ENCODE measurements at places on chromosomes 5 and 9.

DNA sequence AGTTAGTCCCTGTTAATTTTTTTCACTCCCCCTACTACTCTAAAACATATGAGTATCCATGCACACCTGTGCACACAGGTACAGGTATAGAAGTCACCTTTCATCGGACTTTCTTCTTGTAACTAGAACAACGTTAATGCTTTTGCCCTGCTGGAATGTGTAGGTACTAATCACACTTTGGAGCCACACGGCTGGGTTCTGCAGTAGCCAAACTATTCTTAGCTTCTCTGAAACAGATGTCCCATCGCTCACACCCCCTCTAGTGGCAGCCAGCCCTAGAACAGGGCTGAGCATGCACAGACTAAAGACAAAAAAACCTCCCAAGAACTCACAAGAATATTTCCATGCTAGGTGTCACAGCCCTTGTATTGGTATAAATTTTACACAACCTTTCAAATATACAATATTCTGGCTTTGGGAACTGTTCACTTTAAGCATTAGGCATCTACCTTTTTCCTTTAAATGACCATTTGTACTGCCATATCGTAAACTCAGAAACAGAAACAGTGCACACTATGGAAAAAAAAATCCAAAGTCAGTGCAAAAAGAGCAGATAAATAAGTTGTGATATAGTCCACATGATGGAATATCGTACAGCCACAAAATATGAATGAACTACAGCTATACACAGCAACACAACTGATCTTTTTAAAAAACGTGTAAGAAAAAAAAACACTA, 64.0 kb downstream of the RETREG1 start:
- DNase-seq = peak; percentile 60
- no peak overlapping the region for H3K27ac ChIP-seq
- H3K27me3 ChIP-seq = no peaks in the 10 kb centered on the region
- no peaks in the 10 kb centered on the region for H3K36me3 ChIP-seq
- no peaks in the 10 kb centered on the region for H3K4me1 ChIP-seq

DNA sequence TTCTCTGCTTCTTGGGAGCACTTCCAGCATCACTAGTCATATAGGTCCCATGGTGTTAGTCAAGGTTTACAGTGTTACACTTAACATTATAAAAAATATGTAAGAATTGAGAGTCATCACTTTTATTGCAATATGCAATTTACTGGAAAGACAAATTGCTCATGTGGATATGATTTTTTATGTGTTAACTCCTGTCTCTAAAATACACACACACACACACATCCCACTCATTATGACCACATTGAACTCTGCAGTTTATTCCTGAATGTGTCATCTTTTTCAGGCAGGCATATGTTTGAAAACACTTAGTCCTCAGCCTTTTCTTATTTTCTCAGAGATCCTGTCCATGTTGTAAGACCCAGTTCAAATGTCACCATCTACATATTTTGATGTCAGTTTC, 148.5 kb upstream of the MRPS30 start:
- H3K36me3 ChIP-seq = no peaks in the 10 kb centered on the region
- DNase-seq = no peak
- H3K4me1 ChIP-seq = no peaks in the 10 kb centered on the region
- H3K27me3 ChIP-seq = no peaks in the 10 kb centered on the region

- no peak for DNase-seq
- H3K36me3 ChIP-seq = no peaks in the 10 kb centered on the region
- H3K4me3 ChIP-seq = no peak overlapping the region
- no peaks in the 10 kb centered on the region for H3K27me3 ChIP-seq
- H3K4me1 ChIP-seq = no peaks in the 10 kb centered on the region
These were observed 20.2 kb downstream of the HOMER1 start for GRCh38 chr5:79493596-79494345.

GRCh38 chr9:92798358-92798757, 33.7 kb upstream of the BICD2 start:
- no peak overlapping the region for H3K27ac ChIP-seq
- peaks cover 7% of the 10 kb centered on the region for H3K27me3 ChIP-seq
- no peaks in the 10 kb centered on the region for H3K36me3 ChIP-seq
- no peak for DNase-seq
- H3K4me3 ChIP-seq = no peak overlapping the region

- no peaks in the 10 kb centered on the region for H3K27me3 ChIP-seq
- no peaks in the 10 kb centered on the region for H3K4me1 ChIP-seq
- H3K27ac ChIP-seq = no peak overlapping the region
- no peak for DNase-seq
- no peak overlapping the region for H3K4me3 ChIP-seq
- no peaks in the 10 kb centered on the region for H3K36me3 ChIP-seq
These were observed 93.2 kb upstream of the SPOCK1 start for GRCh38 chr5:137592317-137592716.

GRCh38 chr5:39340506-39340905, 23.8 kb downstream of the C9 start:
- no peak for DNase-seq
- peaks cover 5% of the 10 kb centered on the region for H3K4me1 ChIP-seq
- no peak overlapping the region for H3K4me3 ChIP-seq
- H3K36me3 ChIP-seq = no peaks in the 10 kb centered on the region
- no peaks in the 10 kb centered on the region for H3K27me3 ChIP-seq

DNA sequence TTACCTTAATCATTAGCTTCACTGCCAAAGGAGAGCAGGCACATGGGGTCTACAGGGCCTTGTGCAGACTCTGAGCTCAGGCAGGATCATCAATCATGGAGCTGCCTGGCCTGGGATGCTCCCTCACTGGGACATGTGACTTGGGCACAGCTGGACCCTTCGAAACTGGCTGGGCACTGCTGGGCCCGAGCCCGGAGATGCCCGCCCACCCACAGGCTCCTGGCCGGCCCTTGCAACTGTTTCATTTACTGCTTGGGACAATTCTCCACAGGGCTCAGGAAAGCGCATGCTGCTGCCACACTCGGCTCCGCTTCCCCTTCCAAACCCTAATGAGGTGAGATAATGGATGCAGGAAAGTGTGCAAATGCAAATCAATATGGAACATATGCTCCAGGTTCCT, 387.5 kb downstream of the TRIM36 start:
- no peaks in the 10 kb centered on the region for H3K27me3 ChIP-seq
- no peak overlapping the region for H3K27ac ChIP-seq
- no peak overlapping the region for H3K4me3 ChIP-seq
- no peak for DNase-seq
- no peaks in the 10 kb centered on the region for H3K36me3 ChIP-seq

DNA sequence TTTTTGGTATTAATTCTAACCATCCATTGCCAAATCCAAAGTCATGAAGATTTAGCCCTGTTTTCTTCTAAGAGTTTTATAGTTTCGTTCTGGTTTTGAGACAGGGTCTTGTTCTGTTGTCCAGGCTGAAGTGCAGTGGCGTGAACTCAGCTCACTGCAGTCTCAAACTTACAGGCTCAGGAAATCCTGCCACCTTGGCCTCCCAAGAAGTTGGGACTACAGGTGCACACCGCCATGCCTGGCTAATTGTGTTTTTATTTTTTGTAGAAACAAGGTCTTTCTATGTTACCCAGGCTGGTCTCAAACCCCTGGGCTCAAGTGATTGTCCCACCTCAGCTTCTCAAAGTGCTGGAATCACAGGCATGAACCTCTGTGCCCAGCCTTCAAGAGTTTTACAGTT, 21.0 kb downstream of the ACTL7A start:
- H3K36me3 ChIP-seq = peaks cover 58% of the 10 kb centered on the region
- H3K4me3 ChIP-seq = no peak overlapping the region
- H3K27ac ChIP-seq = no peak overlapping the region

- peaks cover 23% of the 10 kb centered on the region for H3K4me1 ChIP-seq
- H3K27ac ChIP-seq = no peak overlapping the region
- H3K27me3 ChIP-seq = no peaks in the 10 kb centered on the region
These were observed 75.7 kb downstream of the PIP5K1B start for GRCh38 chr9:68780720-68781119.

DNA sequence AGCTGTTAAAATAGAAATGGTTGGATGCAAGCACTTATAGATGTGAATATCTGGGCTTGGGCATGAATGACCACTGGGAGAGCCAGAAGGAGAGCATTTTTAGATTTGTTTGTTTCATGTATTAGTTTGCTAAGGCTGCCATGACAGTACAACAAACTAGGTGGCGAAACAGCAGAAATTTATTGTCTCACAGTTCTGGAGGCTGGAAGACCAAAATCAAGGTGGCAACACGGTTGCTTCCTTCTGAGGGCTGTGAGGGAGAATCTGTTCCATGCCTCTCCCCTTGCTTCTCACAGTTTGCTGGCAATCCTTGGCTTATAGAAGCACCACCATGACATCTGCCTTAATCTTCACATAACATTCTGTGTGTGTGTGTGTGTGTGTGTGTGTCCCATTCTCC, 20.2 kb upstream of the CDC23 start:
- H3K36me3 ChIP-seq = no peaks in the 10 kb centered on the region
- H3K4me3 ChIP-seq = no peak overlapping the region
- H3K27me3 ChIP-seq = peaks cover 9% of the 10 kb centered on the region

- no peaks in the 10 kb centered on the region for H3K27me3 ChIP-seq
- H3K4me3 ChIP-seq = no peak overlapping the region
- H3K36me3 ChIP-seq = no peaks in the 10 kb centered on the region
- DNase-seq = no peak
These were observed 174.6 kb upstream of the IL12B start for GRCh38 chr5:159504857-159505304.

GRCh38 chr5:172904643-172905345, 54.4 kb upstream of the RPL26L1 start:
- no peaks in the 10 kb centered on the region for H3K27me3 ChIP-seq
- H3K4me3 ChIP-seq = no peak overlapping the region
- H3K4me1 ChIP-seq = no peaks in the 10 kb centered on the region
- no peak overlapping the region for H3K27ac ChIP-seq
- DNase-seq = no peak

GRCh38 chr5:9543311-9543920, 2.5 kb downstream of the SEMA5A start:
- DNase-seq = no peak
- peaks cover 11% of the 10 kb centered on the region for H3K27me3 ChIP-seq
- peaks cover 12% of the 10 kb centered on the region for H3K4me1 ChIP-seq
- H3K36me3 ChIP-seq = no peaks in the 10 kb centered on the region
- H3K27ac ChIP-seq = no peak overlapping the region

DNA sequence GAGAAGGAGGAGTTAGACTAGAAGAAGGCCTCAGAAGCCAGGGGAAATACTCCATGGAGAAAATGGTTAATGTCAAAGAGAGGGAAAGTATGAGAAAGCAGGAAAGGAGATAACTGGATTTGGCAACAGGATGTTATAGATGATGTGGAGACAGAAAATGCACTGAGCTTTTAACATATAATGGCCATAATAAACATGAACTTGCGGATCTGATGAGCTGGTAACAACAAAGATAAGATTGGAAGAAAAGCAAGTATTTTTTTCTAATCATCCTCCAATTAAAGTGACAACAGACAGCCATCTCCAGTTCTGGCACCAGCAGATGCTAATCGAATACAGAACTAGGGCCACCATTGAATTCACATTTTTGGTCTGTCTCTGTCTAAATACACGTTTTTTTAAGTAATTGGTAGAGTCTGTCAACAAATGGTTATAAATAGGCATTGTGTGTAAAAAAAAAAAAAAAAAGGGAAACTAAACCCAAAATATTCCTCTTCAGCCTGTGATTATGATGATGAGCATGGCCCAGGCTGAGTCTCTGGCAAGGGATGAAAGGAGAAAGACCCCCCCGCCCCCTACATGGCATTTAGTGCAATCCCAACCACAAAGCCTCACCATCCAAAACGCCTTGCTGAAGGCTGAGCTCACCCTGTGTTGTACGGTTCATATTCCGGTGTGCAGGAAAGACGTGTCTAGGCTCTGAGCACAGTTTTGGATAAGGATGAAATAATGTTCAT, 149.5 kb upstream of the LHFPL2 start:
- no peak overlapping the region for H3K4me3 ChIP-seq
- no peak for DNase-seq
- H3K4me1 ChIP-seq = no peaks in the 10 kb centered on the region
- H3K27ac ChIP-seq = no peak overlapping the region

DNA sequence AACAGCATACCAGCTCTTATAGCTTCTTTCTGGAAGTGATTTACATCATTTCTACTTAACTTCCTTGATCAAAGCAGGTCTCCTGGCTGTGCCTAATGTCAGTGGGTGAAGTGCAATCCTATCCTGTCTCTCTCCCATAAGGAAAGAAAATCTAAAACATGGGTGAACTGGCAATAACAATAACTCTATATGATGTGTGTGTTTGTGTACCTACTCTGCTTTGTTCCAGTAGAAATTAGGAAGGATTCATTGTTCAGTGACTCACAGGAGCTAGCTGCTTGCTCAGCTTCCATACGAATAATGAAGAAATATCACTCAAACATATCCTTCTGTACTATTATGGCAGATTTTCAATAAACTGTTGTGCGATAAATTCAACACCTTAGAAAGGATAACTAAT, 123.7 kb downstream of the ADGRV1 start:
- no peaks in the 10 kb centered on the region for H3K4me1 ChIP-seq
- no peak for DNase-seq
- no peaks in the 10 kb centered on the region for H3K36me3 ChIP-seq
- H3K27me3 ChIP-seq = no peaks in the 10 kb centered on the region
- H3K4me3 ChIP-seq = no peak overlapping the region
- H3K27ac ChIP-seq = no peak overlapping the region

DNA sequence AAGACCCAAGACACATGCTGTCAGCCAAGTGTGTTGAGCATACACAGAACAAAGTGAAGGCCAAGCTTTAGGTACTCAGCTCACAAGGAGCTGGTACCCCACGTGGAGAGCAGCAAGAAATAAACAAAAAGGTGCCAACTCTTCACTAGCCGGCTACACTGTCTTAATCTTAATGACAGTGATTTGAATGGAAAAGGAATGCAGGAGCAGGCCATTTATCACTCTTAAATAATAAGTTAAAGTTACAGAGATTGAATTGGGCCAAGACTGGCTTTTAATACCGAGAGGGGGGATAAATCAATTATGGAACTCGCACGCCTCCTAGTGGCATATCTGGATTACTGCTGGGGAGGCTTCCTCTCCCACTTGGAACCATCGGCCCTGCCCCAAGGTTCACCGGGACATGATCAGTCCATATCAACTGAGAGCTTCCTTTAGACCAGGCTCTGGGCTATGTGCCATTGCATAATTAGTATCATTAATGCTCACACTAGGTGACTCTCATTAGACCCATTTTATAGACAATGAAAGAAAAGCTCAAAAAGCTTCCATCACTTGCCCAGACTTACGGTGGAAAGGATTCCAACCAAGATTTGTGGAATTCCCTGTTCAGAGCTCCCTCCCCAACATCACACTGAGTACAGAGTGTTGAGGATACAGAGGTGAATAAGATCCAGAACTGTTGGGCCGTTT, 94.0 kb downstream of the ACTL7B start:
- DNase-seq = peak; percentile 24
- no peaks in the 10 kb centered on the region for H3K36me3 ChIP-seq
- no peaks in the 10 kb centered on the region for H3K27me3 ChIP-seq
- H3K4me3 ChIP-seq = no peak overlapping the region

GRCh38 chr5:76099756-76100155, 16.6 kb downstream of the SV2C start:
- peak overlapping the region; percentile 58 for H3K27ac ChIP-seq
- no peaks in the 10 kb centered on the region for H3K4me1 ChIP-seq
- no peak overlapping the region for H3K4me3 ChIP-seq
- no peak for DNase-seq

GRCh38 chr5:852431-853401, 1.9 kb upstream of the ZDHHC11 start:
- no peaks in the 10 kb centered on the region for H3K36me3 ChIP-seq
- DNase-seq = peak; percentile 27
- no peak overlapping the region for H3K27ac ChIP-seq
- H3K4me1 ChIP-seq = peaks cover 5% of the 10 kb centered on the region
